ENCODE measurements at places on chromosomes 1 and 21.

- DNase-seq: no peak
Measured at GRCh38 chr1:180150982-180151381, 3.7 kb upstream of the QSOX1 start.

DNA sequence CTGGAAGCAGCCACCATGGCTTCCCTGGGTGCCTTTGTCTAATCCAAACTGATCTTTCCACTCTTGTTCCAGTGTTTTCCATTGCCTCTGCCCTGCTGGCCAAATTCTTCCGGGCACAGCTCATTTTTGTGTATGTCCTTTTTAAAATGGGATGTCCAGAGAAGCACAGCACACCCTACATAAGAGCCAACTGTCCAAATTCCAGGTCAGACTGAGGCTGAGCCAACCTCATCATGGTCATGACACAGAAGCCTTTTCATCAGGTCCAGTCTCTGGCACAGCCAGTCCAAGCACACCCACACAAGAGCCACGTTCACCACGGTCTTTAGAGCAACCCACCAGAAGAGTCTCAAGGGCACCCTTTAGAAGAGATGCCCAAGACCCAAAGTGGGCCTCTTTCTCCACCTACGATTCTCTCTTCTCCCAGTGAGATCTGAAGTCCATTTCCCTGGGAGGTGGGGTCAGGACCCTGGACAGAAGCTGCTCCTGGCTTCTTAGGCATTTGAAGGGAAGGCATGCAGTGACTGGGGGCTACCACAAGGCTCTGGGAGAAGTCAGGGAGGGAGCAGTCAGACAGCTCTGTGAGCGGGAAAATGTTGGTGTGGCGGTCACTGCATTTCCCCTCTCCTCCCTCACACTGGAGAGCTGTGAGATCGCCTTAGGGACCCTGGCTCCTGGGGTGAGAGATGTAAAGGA, 53.2 kb downstream of the SYT2 start:
- no peak for DNase-seq

DNA sequence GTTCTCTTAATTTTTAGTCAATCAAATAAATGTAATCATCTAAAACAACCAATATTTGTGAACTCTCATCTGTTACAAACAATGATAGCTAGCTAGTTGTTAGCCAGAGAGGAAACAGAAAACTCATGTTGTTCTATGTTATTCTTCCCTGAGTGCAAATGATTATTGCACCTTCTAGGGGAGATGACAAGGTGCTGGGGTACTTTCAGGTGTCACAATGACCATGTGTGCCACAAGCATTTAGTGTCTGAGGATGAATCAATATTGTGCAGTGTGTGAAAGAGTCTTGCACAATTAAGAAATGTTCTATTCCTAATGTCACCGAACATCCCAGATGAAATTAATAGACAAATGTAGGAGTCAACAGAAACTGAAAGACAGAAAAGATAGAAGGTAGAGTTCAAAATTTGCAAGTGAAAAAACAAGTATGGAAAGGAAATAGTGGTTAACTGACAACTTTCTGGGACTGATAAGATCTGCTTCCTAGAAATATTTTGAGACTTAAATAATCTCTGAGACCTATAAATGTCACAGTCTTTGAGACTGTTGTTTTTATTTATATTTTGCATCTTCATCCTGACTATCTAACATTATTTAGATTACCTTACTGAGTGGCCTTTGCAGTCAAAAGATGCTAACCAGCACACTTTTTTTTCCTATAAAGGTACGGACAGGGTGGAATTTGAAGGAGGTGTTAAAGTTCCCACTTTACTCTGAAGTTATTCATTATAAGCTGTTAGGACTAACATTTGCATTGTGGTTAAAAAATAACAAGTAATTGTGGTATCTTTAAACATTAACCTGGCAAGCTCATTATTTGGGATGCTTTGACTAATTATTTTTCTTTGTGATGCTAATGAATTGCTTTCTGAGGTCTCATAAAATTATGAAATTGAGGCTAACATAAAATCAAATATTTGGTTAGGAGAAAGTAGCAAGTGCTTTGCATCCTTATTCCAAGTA, 21.6 kb upstream of the DPYD start:
- no peak for DNase-seq

- no peak for DNase-seq
Measured at GRCh38 chr1:72218141-72218739, 64.1 kb downstream of the NEGR1 start.

GRCh38 chr1:18991585-18991984, 35.1 kb upstream of the IFFO2 start:
- DNase-seq: no peak
